CD8-positive, alpha-beta memory T cell (primary cell): ENCODE measurements at places on chromosomes 7 and 10. TPM values are rescaled to one million over a fixed set of nuclear protein-coding genes. Genes with fewer than 3 reads are reported as not detected.

EBLN1 gene
- not detected for total RNA-seq

TAS2R41 gene
- not detected for total RNA-seq

ACTR3C gene
- 4.5 TPM for total RNA-seq

DNA sequence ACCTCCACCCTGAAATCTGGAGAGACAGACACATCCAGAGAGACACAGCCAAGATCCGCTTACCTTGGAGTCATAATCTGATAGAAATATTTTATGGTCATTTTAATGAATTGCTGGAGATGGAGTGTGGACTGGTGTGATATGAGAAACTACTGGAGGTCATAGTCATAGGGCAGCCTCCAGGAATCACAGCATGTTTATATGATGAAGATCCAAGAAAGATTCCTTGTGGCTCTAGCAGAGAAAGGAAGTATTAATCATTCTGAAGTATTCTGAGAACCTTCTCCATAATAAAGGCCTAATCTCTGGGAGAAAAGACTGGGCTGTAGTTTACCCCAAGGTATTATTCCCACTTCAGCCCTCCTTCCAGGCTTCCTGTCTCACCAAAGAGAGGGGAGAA, 38.0 kb downstream of the POLR1F start:
- DNase-seq = no peak

GRCh38 chr10:15636446-15636845, 83.3 kb downstream of the ITGA8 start:
- DNase-seq = no peak

DNA sequence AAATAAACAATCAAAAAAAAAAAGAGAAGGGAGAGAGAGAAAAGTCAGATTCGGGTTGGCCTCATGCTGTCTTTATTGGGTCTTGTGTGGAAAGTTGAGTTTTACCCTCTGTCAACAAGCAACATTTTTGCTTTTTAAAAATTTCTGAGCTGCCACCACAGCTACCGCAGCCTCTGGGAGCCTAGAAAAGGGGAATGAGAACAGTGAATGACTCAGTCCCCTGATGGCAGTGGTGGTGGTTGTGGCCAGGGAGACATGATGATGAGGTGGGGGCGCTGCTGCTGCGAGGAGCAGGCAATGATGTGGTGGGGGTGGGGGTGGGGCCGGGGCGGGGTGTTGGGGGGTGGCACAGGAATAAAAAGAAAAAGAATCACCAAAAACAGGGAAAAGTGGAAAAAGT, 20.0 kb upstream of the CREB3L2 start:
- no peak for DNase-seq

- DNase-seq = no peak
These were observed 225.8 kb upstream of the KLF14 start for GRCh38 chr7:130959743-130960207.

- no peak for DNase-seq
These were observed 99.7 kb downstream of the AVL9 start for GRCh38 chr7:32594965-32595490.
